SJCRH30 (cell line): ENCODE measurements at places on chromosomes 1 and 21.

DNA sequence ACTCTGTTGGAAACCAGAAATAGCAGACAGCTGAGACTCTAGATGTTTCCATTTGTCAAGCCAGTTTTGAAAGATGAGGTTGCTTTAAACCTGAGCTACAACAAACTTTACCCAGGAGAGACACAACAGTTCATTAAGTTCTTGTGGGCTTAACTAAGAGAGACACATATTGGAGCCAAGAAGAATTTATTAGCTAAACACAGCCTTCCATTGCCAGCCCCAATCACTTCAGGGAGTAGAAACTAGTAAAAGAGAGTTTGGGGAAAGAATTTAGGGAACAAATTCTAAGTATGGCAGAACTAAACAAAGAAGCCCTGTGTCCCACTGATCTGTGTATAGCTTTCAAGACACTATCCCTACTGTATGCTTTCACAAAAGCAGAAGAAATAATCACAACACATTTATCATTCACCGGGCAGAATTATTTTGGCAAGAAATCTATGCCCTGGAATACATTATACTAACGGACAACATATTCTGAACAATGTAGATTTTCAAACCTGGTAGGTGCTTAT, 87.3 kb upstream of the KAZN start:
- no peak overlapping the region for H3K4me3 ChIP-seq
- H3K4me1 ChIP-seq = no peaks in the 10 kb centered on the region
- no peak for DNase-seq

DNA sequence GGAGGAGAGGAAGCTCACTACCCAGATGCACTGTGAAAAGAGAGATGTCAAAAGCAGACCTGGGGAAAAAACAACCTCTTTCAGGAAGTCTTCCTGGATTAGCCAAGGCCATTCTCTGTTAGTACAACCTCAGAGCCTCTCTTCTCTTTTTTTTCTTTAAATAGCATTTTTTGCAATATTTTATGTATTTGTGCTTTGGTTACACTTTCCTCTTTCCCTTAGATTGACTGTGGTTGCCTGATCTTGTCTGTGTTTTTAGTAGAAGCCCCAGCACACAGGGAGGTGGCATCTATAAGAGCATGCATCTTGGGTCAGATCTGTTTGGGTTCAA, 18.8 kb downstream of the SLC26A9 start:
- no peak overlapping the region for H3K4me3 ChIP-seq
- peak overlapping the region; percentile 91 for H3K27ac ChIP-seq

DNA sequence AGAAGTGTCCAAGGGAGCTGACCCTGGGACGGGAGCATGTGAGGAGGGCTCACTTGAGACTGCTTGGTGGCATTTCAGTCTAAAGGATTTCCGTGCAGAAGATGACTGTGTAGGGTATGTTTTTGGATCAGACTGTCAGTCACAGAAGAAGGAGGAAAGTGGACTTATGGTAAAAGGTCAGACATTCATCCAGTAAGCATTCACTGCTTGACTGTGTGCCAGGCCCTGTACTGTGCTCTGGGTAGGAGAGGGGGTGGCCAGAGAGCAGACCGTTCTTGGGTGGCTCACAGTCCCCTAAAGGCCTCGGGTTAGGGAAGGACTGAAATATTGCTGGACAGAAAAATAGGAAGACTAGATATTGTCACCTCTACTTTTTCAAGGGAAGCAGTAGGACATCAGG, 2.1 kb upstream of the SERINC2 start:
- no peaks in the 10 kb centered on the region for H3K27me3 ChIP-seq
- H3K4me1 ChIP-seq = peaks cover 26% of the 10 kb centered on the region
- H3K36me3 ChIP-seq = no peaks in the 10 kb centered on the region
- DNase-seq = no peak
- no peak overlapping the region for H3K4me3 ChIP-seq

DNA sequence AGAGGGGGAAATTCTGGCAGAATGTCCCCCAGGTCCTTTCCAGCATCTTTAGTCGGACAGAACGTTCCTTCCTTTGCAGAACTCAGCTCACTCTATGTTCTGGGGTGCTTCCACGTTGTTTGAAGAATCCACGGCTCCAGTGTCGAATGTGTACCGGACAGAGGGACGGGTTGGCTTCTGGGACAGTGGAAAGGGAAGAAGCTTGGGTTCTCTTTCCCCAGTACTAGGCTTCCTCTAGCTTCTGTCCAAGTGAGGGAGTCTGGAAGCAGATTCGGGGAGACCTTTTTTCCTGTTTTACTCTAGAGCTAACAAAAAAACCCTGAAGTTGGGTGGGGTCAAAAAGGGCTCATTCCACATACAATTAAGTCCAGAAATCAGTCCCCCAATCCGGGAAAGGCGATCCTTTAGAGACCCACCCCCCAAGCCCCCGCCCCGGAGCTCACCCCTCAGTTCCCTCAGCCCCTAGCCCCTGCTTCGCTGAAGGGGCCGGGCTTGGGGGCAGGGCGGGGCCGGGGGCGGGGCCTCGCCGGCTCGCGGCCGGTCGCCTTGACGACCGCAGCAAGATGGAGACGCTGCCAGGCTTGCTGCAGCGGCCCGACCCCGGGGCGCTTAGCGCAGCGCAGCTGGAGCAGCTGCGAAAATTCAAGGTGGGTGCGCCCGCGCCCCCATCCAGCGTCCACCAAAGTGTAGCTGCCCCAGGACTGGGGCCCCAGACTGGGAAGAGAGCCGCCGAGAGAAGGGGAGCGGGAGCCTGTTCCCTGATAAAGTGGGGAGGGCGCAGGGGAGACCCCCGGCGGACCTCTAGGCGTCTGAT, at the start of gene RIIAD1:
Gene RIIAD1, plus strand, starts transcription at position 549 of the 814 bp plus-strand sequence. Its CDS starts 15 bp downstream, at position 564.
- H3K27me3 ChIP-seq = no peaks in the 10 kb centered on the region
- DNase-seq = peak; percentile 35
- H3K4me1 ChIP-seq = no peaks in the 10 kb centered on the region
- peak within 1 kb of the TSS; percentile 49 for H3K4me3 ChIP-seq

- H3K36me3 ChIP-seq = no peaks in the 10 kb centered on the region
- no peak for DNase-seq
- no peaks in the 10 kb centered on the region for H3K27me3 ChIP-seq
- H3K27ac ChIP-seq = no peak overlapping the region
- no peaks in the 10 kb centered on the region for H3K4me1 ChIP-seq
Measured at GRCh38 chr21:36175771-36176565, 19.3 kb downstream of the DOP1B start.

- H3K4me3 ChIP-seq = no peak overlapping the region
- H3K4me1 ChIP-seq = no peaks in the 10 kb centered on the region
- DNase-seq = no peak
- no peaks in the 10 kb centered on the region for H3K36me3 ChIP-seq
Measured at GRCh38 chr1:208600456-208601190, 356.4 kb upstream of the PLXNA2 start.

- no peak overlapping the region for H3K27ac ChIP-seq
- no peak for DNase-seq
- H3K27me3 ChIP-seq = no peaks in the 10 kb centered on the region
- H3K36me3 ChIP-seq = no peaks in the 10 kb centered on the region
Measured at GRCh38 chr1:192445839-192446489, 129.2 kb downstream of the RGS21 start.

DNA sequence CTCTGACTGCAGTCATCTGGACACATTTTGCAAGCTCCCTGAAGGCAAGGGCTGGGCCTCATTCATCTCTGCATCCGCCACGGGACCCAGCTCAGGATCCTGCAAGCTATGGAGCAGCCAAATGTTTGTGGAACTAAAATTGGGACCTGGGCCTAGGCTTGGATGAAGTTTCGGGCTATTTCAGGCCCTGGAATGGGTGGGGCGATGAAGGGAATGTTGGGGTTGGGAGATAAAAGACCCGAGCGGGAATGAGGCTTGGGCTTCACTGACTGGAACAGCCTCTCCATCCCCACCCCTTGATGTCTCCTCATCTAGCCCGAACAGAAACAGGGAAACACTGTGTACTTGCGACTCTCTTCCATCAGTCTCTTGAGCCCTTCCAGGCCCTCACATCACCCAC, 7.3 kb upstream of the AHCYL1 start:
- DNase-seq = no peak
- no peaks in the 10 kb centered on the region for H3K36me3 ChIP-seq
- peaks cover 11% of the 10 kb centered on the region; the same call in 1 of the 2 replicates for H3K4me1 ChIP-seq
- no peak overlapping the region for H3K27ac ChIP-seq
- no peak overlapping the region for H3K4me3 ChIP-seq

DNA sequence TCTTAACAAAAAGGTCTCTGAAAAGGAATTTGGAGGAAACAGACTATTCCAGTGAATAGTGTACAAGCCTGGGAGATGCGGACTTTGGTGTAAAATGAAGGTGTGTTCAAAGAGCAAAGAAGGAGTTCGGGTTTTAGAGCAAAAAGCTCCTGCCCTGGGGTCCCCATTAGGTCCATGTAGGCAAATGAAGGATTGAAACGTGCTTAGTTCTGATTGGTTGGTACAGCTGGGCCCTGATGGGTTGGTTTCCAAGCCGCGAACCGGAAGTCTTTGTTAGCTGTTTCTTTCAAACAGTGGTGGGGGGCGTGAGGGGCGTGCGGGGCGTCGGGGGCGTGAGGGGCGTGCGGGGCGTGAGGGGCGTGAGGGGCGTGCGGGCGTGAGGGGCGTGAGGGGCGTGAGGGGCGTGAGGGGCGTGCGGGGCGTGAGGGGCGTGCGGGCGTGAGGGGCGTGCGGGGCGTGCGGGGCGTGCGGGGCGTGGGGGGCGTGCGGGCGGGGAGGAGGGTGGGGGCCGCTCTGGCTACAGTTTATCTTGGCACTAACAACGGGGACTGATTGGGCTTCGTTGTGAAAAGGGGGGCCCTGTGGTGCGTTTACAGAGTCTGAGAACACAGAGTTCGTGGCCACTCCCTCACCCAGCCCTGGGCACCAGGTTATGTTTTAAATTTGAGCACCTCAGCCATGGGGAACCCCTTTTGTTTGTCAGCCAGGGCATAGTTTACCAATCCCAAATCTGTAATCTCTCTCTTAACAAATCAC, 29.4 kb downstream of the LRRC3 start:
- no peaks in the 10 kb centered on the region for H3K27me3 ChIP-seq
- no peak for DNase-seq
- no peak overlapping the region for H3K27ac ChIP-seq
- H3K4me1 ChIP-seq = no peaks in the 10 kb centered on the region

GRCh38 chr1:175287377-175287776, 94.8 kb upstream of the KIAA0040 start:
- no peaks in the 10 kb centered on the region for H3K4me1 ChIP-seq
- H3K27me3 ChIP-seq = no peaks in the 10 kb centered on the region
- no peak overlapping the region for H3K4me3 ChIP-seq
- DNase-seq = no peak

GRCh38 chr21:25772686-25773085, 37.9 kb downstream of the GABPA start:
- no peak overlapping the region for H3K27ac ChIP-seq
- H3K4me1 ChIP-seq = no peaks in the 10 kb centered on the region
- DNase-seq = no peak
- H3K4me3 ChIP-seq = no peak overlapping the region
- H3K27me3 ChIP-seq = no peaks in the 10 kb centered on the region
- H3K36me3 ChIP-seq = peaks cover 4% of the 10 kb centered on the region

GRCh38 chr1:233359431-233359830, 31.9 kb downstream of the MAP3K21 start:
- H3K4me1 ChIP-seq = no peaks in the 10 kb centered on the region; the same call in 1 of the 2 replicates
- DNase-seq = no peak
- H3K36me3 ChIP-seq = no peaks in the 10 kb centered on the region
- H3K27ac ChIP-seq = no peak overlapping the region
- H3K27me3 ChIP-seq = 0 out of 2 replicates have a peak, but pooled peaks cover 11% of the 10 kb centered on the region

DNA sequence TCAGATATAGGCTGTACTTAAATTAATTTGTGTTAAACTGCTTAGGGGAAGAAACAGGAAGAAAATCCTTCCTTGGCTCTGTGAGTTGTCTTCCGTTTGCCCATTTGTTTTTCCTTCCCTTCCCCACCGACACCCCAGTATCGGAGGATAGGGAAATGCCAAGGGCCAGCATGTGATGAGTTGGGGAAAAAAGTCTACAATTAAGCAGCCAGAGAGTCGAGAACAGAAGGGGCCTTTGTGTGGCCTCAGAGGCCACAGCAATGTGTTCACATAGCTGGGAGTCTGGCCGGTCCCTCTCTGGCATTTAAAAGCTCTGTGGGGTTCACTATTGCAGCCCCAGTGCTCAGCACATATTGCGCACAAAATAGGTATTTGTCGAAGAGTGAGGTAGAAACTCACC, 489.3 kb downstream of the MATN1 start:
- DNase-seq = no peak
- H3K27ac ChIP-seq = no peak overlapping the region
- H3K4me1 ChIP-seq = no peaks in the 10 kb centered on the region
- no peaks in the 10 kb centered on the region for H3K27me3 ChIP-seq
- H3K36me3 ChIP-seq = no peaks in the 10 kb centered on the region

DNA sequence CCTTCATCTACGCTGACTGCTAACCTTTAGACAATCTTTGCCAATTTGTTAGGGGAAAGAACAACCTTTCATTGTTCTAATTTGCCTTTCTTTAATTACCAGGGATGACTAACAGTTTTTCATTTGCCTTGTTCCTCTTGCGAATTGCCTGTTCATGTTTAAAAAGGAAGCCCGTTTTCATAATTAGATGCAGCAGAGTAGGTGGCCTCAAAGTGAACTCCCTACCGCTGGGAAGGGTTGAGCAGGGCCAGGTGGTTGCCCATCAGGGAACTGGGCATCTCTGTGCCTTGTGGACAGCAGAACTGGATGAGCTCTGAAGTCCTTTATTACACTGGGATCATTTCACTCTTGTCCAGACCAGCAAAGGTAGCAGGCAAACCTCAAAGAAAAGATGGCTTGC, 59.0 kb downstream of the HIVEP3 start:
- no peak for DNase-seq
- no peak overlapping the region for H3K4me3 ChIP-seq
- no peak overlapping the region for H3K27ac ChIP-seq
- no peaks in the 10 kb centered on the region; the same call in 1 of the 2 replicates for H3K27me3 ChIP-seq
- peaks cover 16% of the 10 kb centered on the region for H3K4me1 ChIP-seq

DNA sequence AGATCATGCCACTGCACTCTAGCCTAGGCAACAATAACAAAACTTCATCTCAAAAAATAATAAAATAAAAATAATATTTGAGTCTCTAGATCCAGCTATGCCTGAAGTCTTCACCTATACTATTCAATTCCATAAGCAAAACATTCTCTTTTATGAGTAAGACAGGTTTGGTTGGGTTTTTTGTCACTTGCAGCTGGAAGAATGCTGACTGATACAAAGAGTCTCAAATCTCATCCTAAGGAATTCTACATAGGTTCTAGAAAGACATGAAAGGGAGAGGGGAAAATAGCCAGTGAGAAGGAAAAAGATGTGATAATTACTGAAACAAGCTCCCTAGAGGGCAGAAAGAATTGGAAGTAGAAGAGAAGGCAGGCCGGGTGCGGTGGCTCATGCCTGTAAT, 30.4 kb upstream of the MED18 start:
- peaks cover 13% of the 10 kb centered on the region for H3K4me1 ChIP-seq
- H3K36me3 ChIP-seq = no peaks in the 10 kb centered on the region
- no peak for DNase-seq
- H3K27me3 ChIP-seq = 0 out of 2 replicates have a peak, but pooled peaks cover 5% of the 10 kb centered on the region
- H3K4me3 ChIP-seq = no peak overlapping the region

GRCh38 chr1:113576271-113576670, 183.0 kb downstream of the PHTF1 start:
- no peaks in the 10 kb centered on the region for H3K27me3 ChIP-seq
- no peaks in the 10 kb centered on the region for H3K36me3 ChIP-seq
- no peak overlapping the region for H3K4me3 ChIP-seq
- H3K4me1 ChIP-seq = no peaks in the 10 kb centered on the region
- H3K27ac ChIP-seq = no peak overlapping the region
- no peak for DNase-seq

- H3K4me3 ChIP-seq = no peak overlapping the region
- H3K36me3 ChIP-seq = no peaks in the 10 kb centered on the region
- no peak overlapping the region for H3K27ac ChIP-seq
- H3K4me1 ChIP-seq = no peaks in the 10 kb centered on the region
Measured at GRCh38 chr1:6239950-6240768, 3.8 kb upstream of the HES3 start.

GRCh38 chr1:195328102-195328501, 1280.1 kb downstream of the KCNT2 start:
- no peaks in the 10 kb centered on the region for H3K27me3 ChIP-seq
- H3K4me1 ChIP-seq = no peaks in the 10 kb centered on the region
- no peaks in the 10 kb centered on the region for H3K36me3 ChIP-seq
